ENCODE measurements at places on chromosomes 5 and 9. TPM values are rescaled to one million over a fixed set of nuclear protein-coding genes. Genes with fewer than 3 reads are reported as not detected.

GRCh38 chr5:151931260-151931659, 6.6 kb upstream of the GLRA1 start:
- H3K27me3 ChIP-seq: no peaks in the 10 kb centered on the region
- no peak overlapping the region for H3K4me3 ChIP-seq
- no peak overlapping the region for H3K27ac ChIP-seq
- H3K36me3 ChIP-seq: no peaks in the 10 kb centered on the region

GRCh38 chr5:96070622-96071225, 109.1 kb upstream of the ELL2 start:
- no peak for DNase-seq
- H3K36me3 ChIP-seq: no peaks in the 10 kb centered on the region
- H3K4me3 ChIP-seq: no peak overlapping the region
- H3K4me1 ChIP-seq: no peaks in the 10 kb centered on the region
- H3K27ac ChIP-seq: no peak overlapping the region

DNA sequence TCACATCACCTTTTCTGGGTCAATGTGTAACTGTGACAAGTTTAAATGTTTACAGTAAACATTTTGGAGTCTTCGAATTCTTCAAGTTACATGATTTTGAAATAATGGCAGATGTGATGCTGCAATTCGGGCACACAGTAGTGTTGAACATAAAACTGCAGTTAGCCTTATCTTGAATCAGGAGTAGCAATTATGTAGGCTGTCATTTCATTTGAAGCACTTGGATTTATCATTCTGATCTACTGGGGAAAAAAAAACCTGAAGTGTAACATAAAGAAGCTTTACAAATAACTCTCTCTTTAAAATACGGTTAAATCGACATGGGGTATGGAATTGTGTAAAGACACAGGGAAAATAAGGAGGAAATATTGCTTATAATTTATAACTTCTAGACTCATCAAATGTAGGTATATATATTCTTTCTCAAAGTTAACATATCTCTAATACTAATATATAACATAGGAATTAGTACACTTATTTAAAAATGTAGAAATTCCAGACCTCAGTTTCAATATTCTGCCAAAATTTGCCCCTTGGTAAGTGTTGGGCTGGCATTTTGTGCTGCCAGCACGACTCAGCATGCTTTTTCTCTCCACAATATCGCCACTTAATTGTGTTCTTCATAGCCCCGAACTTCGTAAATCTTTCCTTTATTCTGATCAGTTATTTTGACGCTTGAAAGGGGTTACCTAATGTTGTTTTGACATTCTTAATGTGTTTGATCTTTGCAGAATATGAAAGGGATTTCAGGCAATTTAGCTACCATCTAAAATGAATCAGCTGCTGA, 226.7 kb downstream of the PRR16 start:
- H3K4me3 ChIP-seq: no peak overlapping the region
- no peak for DNase-seq
- H3K4me1 ChIP-seq: no peaks in the 10 kb centered on the region
- no peaks in the 10 kb centered on the region for H3K36me3 ChIP-seq
- H3K27me3 ChIP-seq: no peaks in the 10 kb centered on the region

DNA sequence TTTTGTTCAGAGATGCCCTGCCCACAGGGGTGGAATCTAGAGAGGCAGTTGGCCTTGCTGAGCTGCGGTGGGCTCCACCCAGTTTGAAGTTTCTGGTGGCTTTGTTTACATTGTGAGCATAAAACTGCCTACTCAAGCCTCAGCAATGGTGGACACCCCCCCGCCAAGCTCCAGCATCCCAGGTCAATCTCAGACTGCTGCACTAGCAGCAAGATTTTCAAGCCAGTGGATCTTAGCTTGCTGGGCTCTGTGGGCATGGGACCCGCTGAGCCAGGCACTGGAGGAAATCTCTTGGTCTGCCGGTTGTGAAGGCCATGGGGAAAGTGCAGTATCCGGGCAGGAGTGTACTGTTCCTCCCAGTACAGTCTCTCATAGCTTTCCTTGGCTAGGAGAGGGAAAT, 55.5 kb downstream of the MINAR2 start:
- no peaks in the 10 kb centered on the region for H3K4me1 ChIP-seq
- no peak overlapping the region for H3K4me3 ChIP-seq
- no peaks in the 10 kb centered on the region for H3K27me3 ChIP-seq
- no peaks in the 10 kb centered on the region for H3K36me3 ChIP-seq
- DNase-seq: no peak

DNA sequence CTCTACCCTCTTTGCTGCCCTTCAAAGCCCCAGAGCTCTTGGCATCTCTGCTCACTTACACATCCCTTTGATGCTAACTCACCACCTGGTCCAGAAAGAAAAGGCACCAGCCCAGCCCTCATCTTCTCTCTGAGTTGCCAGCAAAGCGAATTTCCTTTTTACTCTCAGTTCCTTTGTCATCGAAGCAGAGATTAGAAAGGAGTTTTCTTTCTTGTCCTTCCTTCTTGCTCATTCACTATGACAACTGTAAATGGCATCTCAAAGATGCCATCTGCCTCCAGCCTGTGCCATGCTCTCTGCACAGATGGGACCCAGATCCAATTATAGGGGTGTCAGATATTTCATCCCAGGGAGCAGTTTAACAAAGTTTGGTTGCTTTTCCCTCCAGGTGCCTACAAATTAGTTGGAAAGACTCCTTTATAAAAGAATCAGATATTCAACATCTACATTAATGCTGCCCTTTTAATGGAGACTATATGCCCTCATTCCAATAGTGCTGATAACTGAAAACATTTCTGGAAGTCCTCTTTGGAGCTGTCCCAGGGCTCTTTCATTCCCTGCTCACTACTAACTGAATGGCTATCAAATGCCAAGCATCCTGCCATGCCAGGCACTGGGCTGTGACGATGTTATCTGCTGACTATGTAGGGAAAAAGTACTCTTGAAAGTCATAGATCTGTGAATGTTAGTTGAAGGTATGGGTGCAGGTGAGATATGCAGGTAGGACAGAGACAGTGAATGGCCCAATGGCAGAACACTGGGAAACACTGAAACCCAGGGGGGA, 58.9 kb downstream of the SUSD1 start:
- H3K27ac ChIP-seq: no peak overlapping the region
- H3K36me3 ChIP-seq: no peaks in the 10 kb centered on the region
- DNase-seq: no peak
- no peaks in the 10 kb centered on the region for H3K4me1 ChIP-seq
- no peaks in the 10 kb centered on the region for H3K27me3 ChIP-seq

GRCh38 chr5:180343110-180343830, 9.9 kb downstream of the GFPT2 start:
- H3K27ac ChIP-seq: no peak overlapping the region
- no peak for DNase-seq

GRCh38 chr9:123361086-123361730, 5.2 kb downstream of the CRB2 start:
- no peak for DNase-seq
- H3K27ac ChIP-seq: no peak overlapping the region
- no peaks in the 10 kb centered on the region for H3K36me3 ChIP-seq
- peaks cover 12% of the 10 kb centered on the region for H3K4me1 ChIP-seq
- H3K4me3 ChIP-seq: no peak overlapping the region

- no peaks in the 10 kb centered on the region for H3K4me1 ChIP-seq
- H3K36me3 ChIP-seq: no peaks in the 10 kb centered on the region
- H3K27me3 ChIP-seq: no peaks in the 10 kb centered on the region
- no peak for DNase-seq
- no peak overlapping the region for H3K27ac ChIP-seq
Measured at GRCh38 chr9:113428062-113428615, 17.6 kb downstream of the C9orf43 start.

DNA sequence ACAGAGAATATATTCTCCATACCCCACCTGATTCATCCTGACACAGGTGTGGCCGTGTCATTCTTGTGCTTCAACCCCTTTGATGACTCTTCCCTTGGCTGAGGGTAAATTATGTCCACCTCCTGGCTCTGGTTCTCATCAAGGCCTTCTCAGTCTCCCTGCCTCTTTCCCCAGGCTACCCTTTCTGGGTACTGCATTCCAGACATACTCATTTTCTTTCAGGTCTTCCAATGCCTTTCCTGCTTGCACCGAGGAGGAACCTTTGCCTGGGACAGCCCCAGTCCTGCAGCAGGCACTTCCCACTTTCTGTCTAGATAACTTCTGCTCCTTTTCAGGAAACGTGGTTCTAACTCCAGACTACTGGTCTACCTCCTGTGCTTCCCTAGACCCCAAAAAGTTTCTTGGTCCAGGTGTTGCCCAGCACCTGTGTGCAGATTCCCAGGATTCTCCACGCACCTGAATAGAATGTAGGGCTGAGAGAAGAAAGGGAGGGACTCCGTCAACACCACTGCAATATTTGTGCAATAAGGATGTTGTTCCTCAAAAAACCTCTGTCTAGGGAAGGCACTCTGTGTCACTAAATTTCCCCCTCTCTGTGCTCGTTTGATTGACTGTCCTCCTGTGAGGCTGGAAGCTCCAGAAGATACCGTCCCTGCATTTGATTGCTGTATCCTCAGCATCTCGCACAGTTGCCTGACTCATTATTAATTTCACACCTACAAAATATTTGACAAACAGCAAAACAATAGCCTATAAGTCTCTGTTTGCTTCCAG, 255.4 kb upstream of the NFIL3 start:
- peaks cover 4% of the 10 kb centered on the region for H3K27me3 ChIP-seq
- H3K4me1 ChIP-seq: peaks cover 3% of the 10 kb centered on the region
- H3K27ac ChIP-seq: no peak overlapping the region
- no peaks in the 10 kb centered on the region for H3K36me3 ChIP-seq
- no peak overlapping the region for H3K4me3 ChIP-seq

DNA sequence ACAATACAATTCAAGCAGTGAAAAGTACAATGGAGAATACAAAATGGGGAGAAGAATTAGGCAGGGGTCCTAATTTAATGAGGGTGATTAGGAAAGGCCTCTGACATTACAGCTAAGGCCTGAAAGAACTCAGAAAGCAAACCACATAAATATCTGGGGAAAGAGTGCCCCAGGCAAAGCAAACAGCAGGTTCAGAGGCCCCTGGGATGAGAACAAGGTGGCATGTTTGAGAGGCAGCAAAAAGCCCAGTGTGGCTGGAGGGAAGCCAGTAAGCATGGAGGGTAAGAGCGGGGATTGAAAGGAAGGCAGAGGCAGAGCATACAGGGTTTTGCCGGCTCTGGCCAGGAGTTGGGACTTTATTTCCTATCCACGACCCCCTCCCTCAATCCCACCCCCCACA, 33.4 kb upstream of the VDAC1 start:
- peaks cover 42% of the 10 kb centered on the region for H3K4me1 ChIP-seq
- H3K4me3 ChIP-seq: no peak overlapping the region
- DNase-seq: no peak
- no peak overlapping the region for H3K27ac ChIP-seq
- no peaks in the 10 kb centered on the region for H3K36me3 ChIP-seq

DNA sequence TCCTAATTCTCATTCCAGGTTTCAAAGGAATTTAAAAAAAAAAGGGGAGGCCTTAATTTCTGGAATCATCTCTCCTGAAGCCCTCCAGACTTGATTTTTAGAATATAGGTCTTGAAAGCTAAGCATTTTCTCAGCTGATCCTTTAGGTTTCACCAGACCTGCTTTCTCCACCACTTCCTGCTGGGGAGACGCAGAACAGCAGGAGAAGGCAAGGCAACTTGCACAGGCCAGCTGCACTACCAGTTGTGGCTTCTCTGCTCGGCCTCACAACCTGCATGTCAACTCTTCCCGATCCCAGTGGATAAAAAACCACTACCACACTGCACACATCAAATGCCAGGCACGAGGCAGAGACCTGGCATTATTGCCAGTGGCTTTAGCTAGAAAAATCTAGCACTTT, 119.8 kb downstream of the SIL1 start:
- no peak overlapping the region for H3K4me3 ChIP-seq
- no peaks in the 10 kb centered on the region for H3K36me3 ChIP-seq
- no peaks in the 10 kb centered on the region for H3K27me3 ChIP-seq
- H3K4me1 ChIP-seq: no peaks in the 10 kb centered on the region
- DNase-seq: no peak

GRCh38 chr5:14153932-14154731, 11.0 kb downstream of the TRIO start:
- no peak overlapping the region for H3K27ac ChIP-seq
- H3K27me3 ChIP-seq: no peaks in the 10 kb centered on the region
- H3K4me1 ChIP-seq: no peaks in the 10 kb centered on the region
- no peaks in the 10 kb centered on the region for H3K36me3 ChIP-seq
- DNase-seq: no peak
- no peak overlapping the region for H3K4me3 ChIP-seq

DNA sequence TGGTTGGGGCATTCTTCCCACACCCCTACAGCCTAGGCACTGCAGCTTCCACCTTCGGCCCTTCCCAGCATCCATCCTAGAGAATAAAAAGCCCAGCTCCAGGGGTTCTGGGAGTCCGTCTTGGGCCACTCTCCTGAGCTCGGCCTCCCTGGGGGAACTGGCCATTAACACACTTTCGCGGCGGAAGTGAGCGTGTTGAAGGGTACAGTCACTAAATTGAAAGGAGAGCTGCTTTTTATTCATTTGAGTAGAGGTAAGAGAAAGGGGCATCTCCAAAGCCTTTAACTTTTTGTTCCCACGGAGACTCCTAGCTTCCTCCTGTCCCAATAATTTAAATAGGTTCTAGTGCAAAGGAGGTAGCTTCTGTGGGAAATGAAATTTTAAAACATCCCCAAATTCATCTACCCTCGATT, 31.0 kb upstream of the NFIB start:
- no peaks in the 10 kb centered on the region for H3K4me1 ChIP-seq
- H3K27me3 ChIP-seq: peaks cover 19% of the 10 kb centered on the region
- H3K4me3 ChIP-seq: no peak overlapping the region
- H3K27ac ChIP-seq: no peak overlapping the region
- H3K36me3 ChIP-seq: no peaks in the 10 kb centered on the region
- no peak for DNase-seq

DNA sequence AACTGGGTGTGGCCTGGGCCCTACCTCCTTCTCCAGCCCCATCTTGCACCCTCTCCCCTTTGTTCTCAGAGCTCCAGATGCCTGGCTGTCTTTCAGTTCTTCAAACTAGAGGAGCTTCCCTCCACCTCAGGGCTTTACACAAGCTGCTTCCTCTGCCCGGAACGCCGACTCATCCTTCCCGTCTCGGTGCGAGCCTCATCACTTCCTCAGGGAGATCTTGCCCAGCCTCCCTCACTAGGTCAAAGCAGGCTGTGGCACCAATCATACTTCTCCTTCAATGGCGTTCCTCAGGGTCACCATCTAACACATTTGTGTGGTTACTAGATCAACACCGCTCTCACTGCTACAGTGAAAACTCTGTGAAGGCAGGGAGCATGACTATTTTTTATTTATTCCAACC, 56.2 kb upstream of the ZSWIM6 start:
- H3K27me3 ChIP-seq: no peaks in the 10 kb centered on the region
- no peaks in the 10 kb centered on the region for H3K36me3 ChIP-seq
- no peak overlapping the region for H3K4me3 ChIP-seq
- peaks cover 10% of the 10 kb centered on the region for H3K4me1 ChIP-seq
- no peak overlapping the region for H3K27ac ChIP-seq

GRCh38 chr9:120655005-120655622, 59.2 kb downstream of the MEGF9 start:
- no peak overlapping the region for H3K27ac ChIP-seq
- no peak for DNase-seq
- H3K4me3 ChIP-seq: no peak overlapping the region
- H3K4me1 ChIP-seq: no peaks in the 10 kb centered on the region

GRCh38 chr9:115035841-115036612, 81.9 kb downstream of the TNC start:
- no peaks in the 10 kb centered on the region for H3K4me1 ChIP-seq
- no peaks in the 10 kb centered on the region for H3K36me3 ChIP-seq
- no peaks in the 10 kb centered on the region for H3K27me3 ChIP-seq

BRD9 gene
- polyA plus RNA-seq: 18.9 TPM

OR13C9 gene
- polyA plus RNA-seq: not detected

PCDHB5 gene
- polyA plus RNA-seq: not detected

SPAG8 gene
- 0.79 TPM for polyA plus RNA-seq

FOXD1 gene
- not detected for polyA plus RNA-seq

FOXD4 gene
- polyA plus RNA-seq: not detected

ZNF189 gene
- polyA plus RNA-seq: 2.9 TPM

FAM240B gene
- polyA plus RNA-seq: not detected

FAM114A2 gene
- 17.9 TPM for polyA plus RNA-seq

Measured in CD8-positive, alpha-beta memory T cell (primary cell).